ENCODE measurements at places on chromosomes 16 and 17.

- DNase-seq: no peak
Measured at GRCh38 chr16:58099097-58099955, 29.9 kb downstream of the CFAP20 start.

GRCh38 chr17:41728056-41728455 lies 6.4 kb downstream of the HAP1 start:
- DNase-seq: no peak

- peak; percentile 98 for DNase-seq
Measured at GRCh38 chr16:4944333-4945281, 7.7 kb upstream of the PPL start.

- DNase-seq: no peak
Measured at GRCh38 chr17:67289181-67289876, 44.3 kb upstream of the HELZ start.

DNA sequence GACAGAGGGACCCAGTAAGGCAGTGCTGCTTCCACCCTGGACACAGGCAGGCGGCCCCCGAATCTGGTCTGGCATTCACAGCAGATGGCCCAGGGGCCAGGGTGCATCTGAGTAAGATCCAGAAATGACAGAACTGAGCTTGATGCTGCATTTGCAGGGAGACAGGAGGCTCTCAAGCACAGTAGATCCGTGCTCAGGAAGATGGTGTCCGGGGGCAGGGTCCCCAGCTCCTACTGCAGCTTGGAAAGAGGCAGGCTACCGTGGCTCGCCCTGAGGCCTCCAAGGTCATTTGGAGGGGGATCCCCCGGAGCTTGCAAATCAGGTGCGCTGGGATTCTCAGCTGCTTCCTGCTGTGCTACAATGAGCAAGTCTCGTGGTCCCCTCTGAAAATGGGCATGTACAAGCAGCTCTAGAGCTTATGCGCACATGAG lies 2.2 kb downstream of the C16orf95 start:
- no peak for DNase-seq

DNA sequence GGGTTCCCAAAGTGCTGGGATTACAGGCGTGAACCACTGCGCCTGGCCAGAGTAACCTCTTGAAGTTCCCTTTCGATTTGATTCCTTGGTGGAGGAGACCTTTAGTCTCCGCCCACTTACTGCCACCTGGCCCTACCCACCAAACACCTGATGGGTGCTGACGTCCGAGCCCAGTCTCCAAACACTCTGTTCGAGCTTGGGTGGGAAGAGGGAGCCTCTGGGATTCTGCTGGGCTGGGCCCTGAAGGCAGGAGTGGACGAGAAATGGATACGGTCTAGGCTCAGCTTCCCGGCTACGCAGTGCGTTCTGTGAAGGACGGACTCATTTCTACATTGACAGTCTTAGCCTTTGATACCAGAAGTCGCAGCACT lies 870 bp upstream of the ITGA3 start:
- no peak for DNase-seq

DNA sequence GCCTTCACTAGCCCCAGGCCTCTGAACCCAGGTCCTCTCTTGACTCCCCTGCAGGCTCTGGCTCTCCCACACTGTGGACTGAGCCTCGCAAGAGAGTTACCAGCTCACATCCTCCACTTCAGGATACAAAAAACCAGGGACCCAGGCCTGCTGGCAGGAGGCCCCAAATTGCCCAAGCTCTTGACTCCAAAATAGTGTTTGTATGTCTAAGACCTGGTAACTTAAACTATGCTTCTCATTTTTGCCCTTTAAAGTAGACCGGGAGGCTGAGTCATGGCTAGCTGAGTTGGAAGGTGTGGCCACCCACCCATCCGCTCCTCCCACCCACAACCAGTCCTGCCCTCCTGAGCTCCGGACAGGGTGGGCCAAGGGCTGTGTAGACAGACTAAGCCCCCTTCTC lies 250.0 kb downstream of the SOX9 start:
- DNase-seq: peak; percentile 27

- no peak for DNase-seq
Measured at GRCh38 chr17:76145231-76146052, 4.4 kb upstream of the FOXJ1 start.

- no peak for DNase-seq
Measured at GRCh38 chr17:82489851-82490511, 29.6 kb upstream of the FOXK2 start.

DNA sequence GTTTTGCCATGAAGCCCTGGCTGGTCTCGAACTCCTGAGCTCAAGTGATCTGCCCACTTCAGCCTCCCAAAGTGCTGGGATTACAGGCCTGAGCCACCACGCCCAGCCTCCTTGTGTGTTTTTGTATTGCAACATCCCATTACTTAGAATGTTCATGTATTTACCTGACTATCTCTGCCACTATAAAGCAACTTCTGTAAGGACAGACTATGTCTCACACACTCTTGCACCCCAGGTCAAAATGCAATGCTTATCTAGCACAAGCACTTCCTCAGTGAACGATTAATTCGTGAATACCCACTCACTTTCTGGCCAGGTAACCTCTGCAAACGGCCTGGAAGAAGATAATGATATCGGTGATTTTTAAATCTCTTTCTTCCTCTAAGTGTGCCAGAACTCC lies 82.6 kb downstream of the NDEL1 start:
- DNase-seq: no peak

GRCh38 chr17:72563952-72564351 lies 443.1 kb downstream of the SOX9 start:
- no peak for DNase-seq

GRCh38 chr17:48729335-48730239 lies 1.0 kb upstream of the HOXB13 start:
- no peak for DNase-seq

- no peak for DNase-seq
Measured at GRCh38 chr16:54052271-54052670, 234.3 kb downstream of the IRX3 start.

- DNase-seq: no peak
Measured at GRCh38 chr16:87966064-87966645, 14.9 kb downstream of the BANP start.

- DNase-seq: no peak
Measured at GRCh38 chr16:1093284-1094123, 2.5 kb downstream of the C1QTNF8 start.

DNA sequence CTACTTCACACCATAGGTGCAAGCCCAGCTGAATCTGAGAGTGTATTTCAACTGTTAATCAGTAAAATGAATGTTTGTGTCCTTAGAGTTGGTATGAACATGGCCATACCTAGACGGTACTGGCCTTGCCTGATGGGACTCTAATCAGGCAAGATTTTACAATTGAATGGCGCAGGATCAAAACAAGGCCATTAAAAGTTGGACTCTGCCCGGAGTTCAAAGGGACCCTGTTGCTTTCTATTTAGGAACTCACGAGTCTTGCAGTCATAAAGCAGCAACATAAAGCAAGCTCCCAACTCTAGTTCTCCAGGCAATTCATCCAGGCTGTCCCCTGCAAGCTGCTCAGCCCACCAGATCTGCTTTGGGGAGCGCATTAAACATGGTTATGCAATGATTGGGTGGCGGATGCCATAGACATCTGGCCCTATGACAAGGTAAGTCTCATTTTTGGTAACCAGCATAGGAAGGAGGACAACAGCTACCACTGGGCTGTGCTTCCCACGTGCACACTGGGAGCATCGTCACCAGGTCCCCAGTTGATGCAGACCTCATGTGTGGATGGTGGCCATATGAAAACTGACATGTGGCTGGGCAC lies 8.8 kb downstream of the TMEM186 start:
- DNase-seq: no peak

DNA sequence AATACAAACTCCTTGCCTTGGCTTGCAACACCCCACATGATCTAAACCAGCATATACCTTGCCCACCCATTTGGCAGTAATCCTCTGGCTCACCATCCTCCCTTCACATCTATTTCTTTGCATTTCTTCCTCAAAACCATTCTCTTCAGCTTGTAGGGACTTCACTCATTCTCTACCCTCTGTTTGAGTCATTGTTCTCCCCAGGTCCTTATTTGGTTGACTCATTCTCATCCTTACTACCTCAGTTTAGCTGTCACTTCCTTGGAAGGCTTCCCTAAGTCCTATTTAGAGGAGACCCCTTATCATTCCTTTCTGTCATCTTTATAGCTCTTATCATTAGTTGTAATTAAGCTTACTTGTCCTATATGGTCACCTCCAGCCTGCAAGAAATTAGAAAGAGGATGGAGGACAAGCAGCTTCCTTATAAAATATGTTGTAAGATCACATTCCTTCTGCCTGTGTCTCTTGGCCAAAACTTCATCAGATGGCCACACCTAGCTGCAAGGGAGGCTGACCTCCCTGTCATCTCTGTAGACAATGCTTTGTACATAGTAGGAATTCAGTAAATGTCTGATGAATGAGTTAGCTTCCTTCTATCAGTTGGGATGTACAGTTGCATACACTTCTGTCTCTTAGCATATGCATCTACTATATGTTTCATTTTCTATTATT lies 1.7 kb downstream of the TTC19 start:
- DNase-seq: no peak

DNA sequence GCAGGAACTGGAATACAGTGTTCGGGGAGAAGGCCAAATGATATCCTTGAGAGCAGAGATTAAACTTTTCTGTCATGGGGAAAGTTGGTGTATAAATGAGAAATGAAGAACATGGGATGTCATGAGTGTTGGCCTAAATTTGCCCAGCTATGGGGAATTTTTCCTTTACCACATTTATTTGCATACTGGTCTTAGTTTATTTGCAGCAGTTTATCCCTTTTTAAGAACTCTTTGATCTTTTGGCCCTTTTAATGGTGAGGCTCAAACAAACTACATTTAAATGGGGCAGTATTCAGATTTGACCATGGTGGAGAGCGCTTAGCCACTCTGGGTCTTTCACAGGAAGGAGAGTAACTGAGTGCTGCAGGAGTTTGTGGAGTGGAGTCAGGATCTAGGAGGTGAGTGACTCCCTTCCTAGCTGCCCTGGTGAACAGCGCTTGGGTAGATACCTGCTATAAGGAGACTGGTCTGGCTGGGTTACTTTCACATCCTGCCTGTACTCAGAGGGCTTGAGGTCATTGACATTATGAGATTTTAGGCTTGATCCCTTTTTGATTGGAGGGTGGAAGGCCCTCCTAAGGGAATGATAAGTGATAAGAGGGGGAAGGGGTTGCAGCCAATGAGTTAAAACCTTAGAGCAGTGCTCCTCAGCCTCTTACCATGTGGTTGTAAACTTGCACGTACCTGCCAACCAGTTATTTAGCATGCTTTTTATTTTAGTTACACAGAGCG lies 10.7 kb downstream of the PYCARD start:
- DNase-seq: no peak

DNA sequence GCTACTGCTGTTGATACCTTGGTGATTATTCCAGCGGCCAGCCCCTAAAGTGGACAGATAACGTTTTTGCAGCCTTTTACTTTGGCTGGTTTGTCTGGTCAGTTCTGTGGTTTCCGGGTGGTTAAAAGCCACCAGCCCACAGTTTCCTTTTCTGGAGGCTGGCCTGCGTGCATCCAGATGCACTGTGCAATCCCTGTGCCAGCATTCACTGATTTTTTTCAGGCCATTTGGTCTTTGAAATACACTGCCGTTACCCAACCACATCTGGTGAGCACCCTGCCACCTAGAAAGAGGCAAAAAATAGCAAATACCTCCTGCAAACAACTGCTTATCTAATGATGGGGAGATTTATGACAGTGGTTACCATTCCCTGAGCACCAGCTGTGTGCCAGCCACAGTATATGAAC lies 797 bp downstream of the NUDT7 start:
- peak; percentile 14 for DNase-seq

- DNase-seq: no peak
Measured at GRCh38 chr17:79220201-79220712, 145.6 kb downstream of the ENGASE start.

- no peak for DNase-seq
Measured at GRCh38 chr16:13702614-13703013, 217.3 kb upstream of the ERCC4 start.

GRCh38 chr17:79574108-79574507 lies 36.7 kb downstream of the RBFOX3 start:
- no peak for DNase-seq

DNA sequence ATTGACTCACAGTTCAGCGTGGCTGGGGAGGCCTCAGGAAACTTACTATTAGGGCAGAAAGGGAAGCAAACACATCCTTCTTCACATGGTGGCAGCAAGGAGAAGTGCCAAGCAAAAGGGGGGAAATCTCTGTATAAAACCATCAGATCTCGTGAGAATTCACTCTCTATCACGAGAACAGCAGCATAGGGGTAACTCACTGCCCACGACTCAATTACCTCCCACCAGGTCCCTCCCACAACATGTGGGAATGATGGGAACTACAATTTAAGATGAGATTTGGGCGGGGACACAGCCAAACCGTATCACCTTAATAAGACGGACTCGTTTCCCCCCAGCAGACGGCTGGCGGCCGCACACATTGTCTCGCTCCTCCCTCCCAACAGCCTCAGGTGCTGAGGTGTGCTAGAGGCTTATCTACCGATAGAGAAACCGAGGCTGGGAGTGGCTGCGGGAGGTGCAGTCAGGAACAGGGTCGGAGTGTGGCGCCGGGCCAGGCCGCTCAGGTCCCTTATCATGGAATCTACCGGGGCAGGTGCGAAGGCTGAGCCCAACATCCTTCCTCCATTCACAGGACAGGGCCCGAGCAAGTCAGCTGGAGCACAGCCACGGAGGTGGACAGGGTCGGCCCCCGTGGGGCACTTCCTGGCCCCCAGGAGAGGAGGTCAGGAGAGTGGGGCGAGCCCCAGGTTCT lies 4.9 kb upstream of the ZG16B start:
- no peak for DNase-seq

GRCh38 chr17:35460354-35460851 lies 11.8 kb upstream of the SLFN13 start:
- DNase-seq: no peak

GRCh38 chr16:67651039-67651438 lies 6.1 kb downstream of the CARMIL2 start:
- DNase-seq: no peak

DNA sequence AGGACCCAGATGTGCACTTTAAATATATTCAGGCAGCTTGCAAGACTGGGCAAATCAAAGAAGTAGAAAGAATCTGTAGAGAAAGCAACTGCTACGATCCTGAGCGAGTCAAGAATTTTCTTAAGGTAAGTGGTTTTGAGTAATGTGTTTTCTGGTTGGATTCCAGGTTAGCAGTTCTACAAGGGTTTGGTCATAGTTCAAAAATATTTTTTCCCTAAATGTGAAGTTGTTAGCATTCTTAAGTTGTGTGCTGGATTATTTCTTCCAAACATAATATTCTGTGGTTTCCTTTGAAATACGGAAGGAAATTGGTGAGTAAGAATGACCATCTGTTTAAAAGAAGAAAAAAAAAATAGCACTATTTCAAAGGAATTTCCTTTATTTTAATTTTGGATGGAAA lies 38.4 kb downstream of the PTRH2 start:
- DNase-seq: no peak

- no peak for DNase-seq
Measured at GRCh38 chr17:17055286-17056155, 13.3 kb downstream of the MPRIP start.

DNA sequence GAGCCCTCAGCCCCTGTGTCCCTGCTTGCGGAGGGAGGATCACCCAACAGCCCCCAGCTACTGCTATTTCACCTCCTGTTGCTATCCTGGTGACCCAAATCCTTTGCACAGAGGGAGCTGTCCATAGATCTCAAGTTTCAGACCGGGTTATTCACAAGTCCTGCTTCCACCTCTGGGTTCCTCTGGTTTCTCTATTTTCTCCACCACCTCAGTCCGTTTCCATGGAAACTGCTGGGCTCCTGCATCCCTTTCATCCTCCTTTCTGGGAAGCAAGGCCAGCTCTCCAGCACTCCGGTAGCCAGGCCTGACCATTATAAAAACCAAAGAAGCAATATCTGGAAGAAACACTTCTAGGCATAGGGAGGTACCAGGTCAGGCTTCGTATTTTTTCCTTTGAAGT lies 4.8 kb upstream of the CALB2 start:
- DNase-seq: no peak

- no peak for DNase-seq
Measured at GRCh38 chr16:87418644-87419043, 26.5 kb downstream of the MAP1LC3B start.
